ENCODE measurements at places on chromosomes 2 and 18. TPM values are rescaled to one million over a fixed set of nuclear protein-coding genes. Genes with fewer than 3 reads are reported as not detected.

DNA sequence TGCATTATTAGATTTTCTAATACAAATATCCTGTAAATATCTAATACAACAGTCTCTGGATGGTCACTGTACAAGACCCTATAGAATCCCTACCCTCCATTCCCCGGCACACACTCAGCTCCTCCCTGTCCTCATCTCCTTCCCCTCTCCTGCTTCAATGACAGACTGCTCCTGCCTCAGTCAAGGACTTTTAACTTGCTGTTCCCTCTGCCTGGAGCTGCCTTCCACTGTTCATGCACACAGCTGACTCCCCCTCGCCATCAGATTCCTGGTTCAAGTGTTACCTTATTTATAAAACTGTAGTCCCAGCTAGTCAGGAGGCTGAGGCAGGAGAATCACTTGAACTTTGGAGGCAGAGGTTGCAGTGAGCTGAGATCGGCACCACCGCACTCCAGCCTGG, 3.3 kb downstream of the CDK15 start:
- no peak for DNase-seq

- DNase-seq = no peak
Observed at GRCh38 chr2:171319164-171319810, 114.5 kb downstream of the METTL8 start.

DNA sequence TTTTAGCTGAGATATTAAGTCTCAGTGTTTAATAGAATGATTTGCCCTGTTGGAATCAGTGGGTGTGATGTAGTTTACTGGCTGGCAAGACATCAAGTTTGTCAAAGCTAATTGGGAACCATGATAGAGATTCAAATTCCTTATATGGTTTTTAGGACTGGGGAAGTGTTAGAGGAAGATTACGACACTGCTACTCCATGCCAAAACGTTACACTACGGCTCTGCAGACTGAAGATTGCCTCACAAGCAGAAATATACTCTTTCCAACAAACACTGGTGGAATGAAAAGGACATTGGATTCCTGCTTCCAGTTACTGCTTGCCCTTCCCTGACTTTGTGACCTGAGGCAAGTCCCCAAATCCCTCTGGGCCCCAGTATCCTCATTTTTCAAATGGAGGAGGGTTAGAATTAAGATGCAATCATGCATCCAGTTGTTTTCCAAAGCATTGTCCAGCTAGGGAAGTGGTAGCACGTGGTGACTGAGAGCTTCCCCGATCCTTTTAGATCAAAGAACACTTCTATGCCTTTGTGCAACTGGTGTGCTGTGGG, 147.6 kb downstream of the CDC42EP3 start:
- DNase-seq = no peak

KCNS3 gene
- total RNA-seq = 34.8 TPM

MDH1B gene
- total RNA-seq = 2.3 TPM
